Right atrium auricular region (tissue), 2 donors: ENCODE measurements at places on chromosomes 1 and 21. TPM values are rescaled to one million over a fixed set of nuclear protein-coding genes. Genes with fewer than 3 reads are reported as not detected.

- no peak within 1 kb of the TSS for H3K27ac ChIP-seq
- H3K27me3 ChIP-seq = peaks cover 25% of the 10 kb centered on the region
- H3K4me1 ChIP-seq = no peaks in the 10 kb centered on the region
- no peak for DNase-seq
Measured at GRCh38 chr1:37634244-37634991, at the start of gene RSPO1. TSS of gene RSPO1 (minus strand) at chr1:37634892. CDS start at chr1:37629661, 5,231 bp downstream.

DNA sequence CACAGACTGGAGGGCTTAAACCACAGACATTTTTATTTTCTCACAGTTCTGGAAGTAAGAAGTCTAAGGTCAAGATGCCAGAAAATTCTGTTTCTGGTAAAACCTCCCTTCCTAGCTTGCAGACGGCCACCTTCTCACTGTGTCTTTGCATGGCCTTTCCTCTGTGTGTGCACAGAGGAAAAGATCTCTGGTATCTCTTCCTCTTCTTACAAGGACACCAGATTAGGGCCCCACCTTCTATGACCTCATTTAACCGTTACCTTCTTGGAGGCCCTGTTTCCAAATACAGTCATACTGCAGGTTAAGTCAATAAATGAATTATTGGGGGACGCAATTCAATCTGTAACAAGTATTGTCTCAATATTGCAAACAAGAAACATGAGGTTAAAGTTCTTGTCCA lies 63.0 kb upstream of the PRDX6 start:
- H3K36me3 ChIP-seq = peaks cover 4% of the 10 kb centered on the region
- no peak overlapping the region for H3K4me3 ChIP-seq
- no peak overlapping the region for H3K27ac ChIP-seq
- no peaks in the 10 kb centered on the region for H3K27me3 ChIP-seq
- no peak for DNase-seq

DNA sequence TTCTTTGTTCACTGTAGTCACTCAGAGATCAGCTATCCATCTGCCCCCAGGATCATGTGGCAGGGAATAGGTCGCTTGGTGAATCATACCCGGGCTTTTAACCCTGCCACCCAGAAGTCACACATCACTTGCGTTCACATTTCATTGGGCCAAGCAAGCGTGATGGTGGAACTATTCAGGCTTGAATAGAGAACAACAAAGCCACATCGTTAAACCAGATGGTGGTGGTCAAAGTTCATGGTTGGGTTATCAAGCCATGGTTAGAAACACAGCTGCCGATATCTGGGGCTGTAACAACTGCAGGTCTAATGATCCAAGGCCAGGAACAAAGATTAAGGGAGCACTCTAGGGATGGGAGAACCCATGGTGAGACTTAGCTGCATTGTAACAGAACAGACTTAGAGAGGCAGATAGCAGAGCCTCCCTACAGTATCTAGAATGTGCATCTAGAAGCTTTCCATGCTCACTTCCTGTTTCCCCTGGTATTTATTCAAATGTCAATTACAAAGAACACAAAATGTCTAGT lies 40.0 kb upstream of the PTPRC start:
- no peak for DNase-seq
- no peaks in the 10 kb centered on the region for H3K36me3 ChIP-seq
- H3K4me1 ChIP-seq = no peaks in the 10 kb centered on the region
- no peak overlapping the region for H3K4me3 ChIP-seq
- no peak overlapping the region for H3K27ac ChIP-seq
- no peaks in the 10 kb centered on the region for H3K27me3 ChIP-seq

GRCh38 chr1:228036701-228037231 lies 30.0 kb downstream of the WNT3A start:
- H3K4me1 ChIP-seq = peaks cover 7% of the 10 kb centered on the region
- DNase-seq = no peak
- no peak overlapping the region for H3K4me3 ChIP-seq
- no peak overlapping the region for H3K27ac ChIP-seq

DNA sequence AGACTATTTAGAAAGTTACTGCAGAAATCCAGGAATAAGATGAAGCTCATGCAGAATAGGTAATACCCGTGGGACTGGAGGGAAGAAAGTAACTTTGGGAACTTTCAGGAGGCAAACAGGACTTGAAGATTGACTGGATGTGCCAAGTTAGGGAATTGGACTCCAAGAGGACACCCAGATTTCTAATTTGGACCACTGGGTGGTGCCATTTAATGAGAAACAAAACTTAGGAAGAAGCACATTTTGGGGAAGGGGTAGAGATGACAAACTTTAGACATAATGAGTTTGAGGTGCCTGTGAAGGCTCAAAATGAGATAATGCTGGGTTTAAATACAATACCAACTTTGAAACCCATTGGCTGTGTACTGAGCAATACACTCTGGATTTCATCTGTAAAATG lies 3.3 kb upstream of the B4GALT3 start:
- no peaks in the 10 kb centered on the region for H3K27me3 ChIP-seq
- H3K4me3 ChIP-seq = no peak overlapping the region
- H3K36me3 ChIP-seq = peaks cover 3% of the 10 kb centered on the region
- DNase-seq = no peak
- no peaks in the 10 kb centered on the region for H3K4me1 ChIP-seq
- H3K27ac ChIP-seq = no peak overlapping the region

Gene GABPB2
- 19.4 TPM for total RNA-seq
